Large intestine (tissue), 12 donors: ENCODE measurements at places on chromosomes 6 and 20.

DNA sequence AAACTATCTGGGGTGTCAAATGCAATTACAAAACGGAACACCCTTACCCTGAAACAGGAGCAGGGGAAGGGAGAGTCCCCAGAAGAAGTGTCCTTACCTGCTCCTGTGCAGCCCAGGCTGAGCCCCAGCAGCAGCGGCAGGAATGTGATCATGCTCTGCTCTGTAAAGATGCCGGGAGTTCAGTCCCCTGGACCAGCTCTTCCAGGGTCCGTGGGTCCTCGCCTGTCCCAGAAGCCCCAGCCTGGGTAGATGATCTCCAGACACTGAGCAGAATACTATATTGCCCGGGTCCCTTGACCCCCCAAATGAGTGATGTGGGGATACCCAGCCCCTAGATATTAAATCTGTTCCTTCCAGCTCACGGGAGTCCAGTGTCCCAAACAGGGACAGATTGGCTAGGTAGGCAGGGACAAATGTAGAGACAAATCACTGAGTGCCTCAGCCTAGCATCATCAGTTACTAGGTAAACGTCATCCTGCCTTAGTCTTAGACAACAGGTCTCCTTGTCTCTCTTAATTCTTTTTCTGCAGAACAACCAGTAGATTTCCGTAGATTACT is at the start of gene HLA-DMB:
HLA-DMB (minus strand) TSS at position 373 of the 558 bp plus-strand sequence; CDS start at position 152, 221 bp downstream.
- no peaks in the 10 kb centered on the region for H3K36me3 ChIP-seq
- peak within 1 kb of the TSS; percentile 22 for H3K4me3 ChIP-seq
- H3K27ac ChIP-seq, result peak within 1 kb of the TSS; percentile 41

DNA sequence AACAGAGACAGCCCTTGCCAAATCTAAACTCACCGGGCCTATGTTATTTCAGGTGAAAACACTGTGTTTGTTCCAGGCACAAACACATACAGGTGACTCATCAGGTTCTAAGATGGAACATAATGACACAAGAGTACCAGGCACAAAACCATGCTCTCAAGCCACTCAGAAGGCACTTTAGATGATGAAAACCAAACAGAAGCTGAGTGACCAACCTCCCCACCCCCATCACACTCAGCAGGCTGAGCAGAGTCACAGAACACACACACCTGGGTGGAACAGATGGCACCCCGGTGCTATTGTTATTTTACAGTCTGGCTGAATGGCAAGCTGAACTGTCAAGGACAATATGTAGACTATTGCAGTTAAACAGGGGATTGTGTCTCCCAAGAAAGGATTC is 20.6 kb upstream of the NKX2-2 start:
- H3K27ac ChIP-seq, result no peak overlapping the region
- peaks cover 4% of the 10 kb centered on the region for H3K27me3 ChIP-seq
- no peaks in the 10 kb centered on the region for H3K36me3 ChIP-seq
- no peaks in the 10 kb centered on the region for H3K4me1 ChIP-seq
- no peak for DNase-seq
- H3K4me3 ChIP-seq, result no peak overlapping the region

DNA sequence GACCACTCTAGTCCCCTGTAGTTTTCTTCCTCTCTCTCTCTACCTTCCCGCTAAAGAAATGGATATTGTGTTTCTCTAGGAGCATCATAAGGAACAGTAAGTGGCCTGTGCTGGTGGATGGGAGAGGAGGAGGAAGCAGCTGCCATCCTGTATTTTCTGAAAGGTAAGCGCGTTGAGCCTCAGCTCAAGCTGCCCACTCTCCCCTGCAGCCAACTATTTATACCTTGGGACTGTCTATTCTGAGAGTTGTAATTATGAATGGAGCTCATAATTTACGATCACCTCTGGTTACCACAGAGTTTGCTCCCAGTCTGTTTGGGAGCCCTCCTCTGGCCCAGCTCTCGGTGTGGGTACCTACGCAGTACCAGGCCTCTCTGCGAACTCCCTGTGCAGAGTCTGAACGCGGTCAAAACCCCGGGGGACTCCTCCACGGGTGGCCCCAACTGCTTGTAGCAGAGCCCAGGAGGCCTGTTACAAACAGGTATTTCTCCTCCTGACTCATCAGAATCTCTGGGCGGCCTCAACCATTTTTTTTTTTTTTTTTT is 285.4 kb downstream of the SMOC2 start:
- no peak overlapping the region for H3K4me3 ChIP-seq
- no peak for DNase-seq
- peaks cover 5% of the 10 kb centered on the region for H3K27me3 ChIP-seq
- no peaks in the 10 kb centered on the region for H3K4me1 ChIP-seq
- no peak overlapping the region for H3K27ac ChIP-seq

GRCh38 chr6:134379599-134379998 is 61.7 kb upstream of the SGK1 start:
- H3K27me3 ChIP-seq, result no peaks in the 10 kb centered on the region
- H3K27ac ChIP-seq, result peak overlapping the region; percentile 59
- DNase-seq, result no peak
- no peaks in the 10 kb centered on the region for H3K36me3 ChIP-seq
- no peak overlapping the region for H3K4me3 ChIP-seq

DNA sequence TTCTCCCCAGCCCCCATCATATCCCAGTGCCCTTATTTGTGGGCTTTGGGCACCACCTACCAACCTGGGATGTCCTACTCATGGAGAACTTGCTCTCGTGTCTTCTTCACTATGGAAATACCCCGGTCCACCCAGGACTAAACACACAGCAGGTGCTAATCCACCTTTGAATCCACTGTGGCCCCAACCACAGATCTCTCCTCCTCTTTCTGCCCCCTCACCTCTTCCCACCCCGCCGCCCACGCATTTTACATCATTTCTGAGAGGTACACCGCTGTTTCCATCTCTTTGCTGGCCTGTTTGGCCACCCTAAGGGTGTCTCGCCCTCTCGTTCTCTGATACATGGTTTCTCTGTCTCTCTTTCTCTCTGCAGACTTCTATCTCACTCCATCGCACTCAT is 82.5 kb upstream of the CTNNBL1 start:
- H3K27ac ChIP-seq, result no peak overlapping the region
- H3K36me3 ChIP-seq, result no peaks in the 10 kb centered on the region
- no peak overlapping the region for H3K4me3 ChIP-seq

GRCh38 chr20:251354-251753 is 6.2 kb upstream of the DEFB132 start:
- H3K4me3 ChIP-seq, result no peak overlapping the region
- H3K27me3 ChIP-seq, result peaks cover 3% of the 10 kb centered on the region
- no peak overlapping the region for H3K27ac ChIP-seq
- H3K36me3 ChIP-seq, result no peaks in the 10 kb centered on the region

DNA sequence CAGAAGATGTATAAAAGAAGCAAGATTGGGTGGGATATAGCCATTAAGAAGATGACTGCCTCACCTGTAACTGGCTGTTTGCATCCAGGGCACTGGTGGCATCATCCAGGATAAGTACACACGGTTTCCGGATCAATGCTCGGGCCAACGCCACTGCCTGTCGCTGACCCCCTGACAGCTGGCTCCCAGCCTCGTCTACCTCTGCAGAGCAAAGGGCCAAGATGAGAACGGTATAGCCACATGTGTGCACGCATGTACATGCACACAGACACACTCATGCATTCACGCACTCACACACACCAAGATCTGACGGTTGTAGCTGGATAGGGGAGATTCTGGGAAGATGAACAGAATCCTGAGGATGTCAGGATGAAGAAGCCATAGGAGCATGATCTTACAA is 3.2 kb upstream of the PSMB8 start:
- peaks cover 9% of the 10 kb centered on the region for H3K4me1 ChIP-seq
- DNase-seq, result no peak
- peaks cover 47% of the 10 kb centered on the region for H3K36me3 ChIP-seq
- H3K4me3 ChIP-seq, result no peak overlapping the region
- peaks cover 4% of the 10 kb centered on the region for H3K27me3 ChIP-seq

DNA sequence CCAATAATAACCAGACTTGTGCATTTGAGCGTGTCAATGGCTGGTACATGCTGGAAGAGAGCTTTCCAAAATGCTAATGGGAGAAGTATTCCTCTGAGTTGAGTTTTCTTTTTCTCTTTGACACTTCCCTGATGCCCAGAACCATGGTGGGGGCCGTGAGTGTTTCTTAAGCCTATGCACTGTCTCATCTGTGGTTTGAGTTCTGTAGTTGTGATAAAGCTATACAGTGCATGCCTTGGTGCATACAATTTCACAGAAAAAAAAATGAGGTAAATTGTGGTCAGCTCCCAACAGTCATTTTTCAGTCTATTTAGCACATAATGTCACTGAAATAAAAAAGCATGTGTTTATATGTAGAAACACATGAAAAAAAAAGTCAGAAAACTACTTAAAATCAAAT is 204.8 kb downstream of the HDGFL1 start:
- H3K4me1 ChIP-seq, result no peaks in the 10 kb centered on the region
- H3K4me3 ChIP-seq, result no peak overlapping the region

DNA sequence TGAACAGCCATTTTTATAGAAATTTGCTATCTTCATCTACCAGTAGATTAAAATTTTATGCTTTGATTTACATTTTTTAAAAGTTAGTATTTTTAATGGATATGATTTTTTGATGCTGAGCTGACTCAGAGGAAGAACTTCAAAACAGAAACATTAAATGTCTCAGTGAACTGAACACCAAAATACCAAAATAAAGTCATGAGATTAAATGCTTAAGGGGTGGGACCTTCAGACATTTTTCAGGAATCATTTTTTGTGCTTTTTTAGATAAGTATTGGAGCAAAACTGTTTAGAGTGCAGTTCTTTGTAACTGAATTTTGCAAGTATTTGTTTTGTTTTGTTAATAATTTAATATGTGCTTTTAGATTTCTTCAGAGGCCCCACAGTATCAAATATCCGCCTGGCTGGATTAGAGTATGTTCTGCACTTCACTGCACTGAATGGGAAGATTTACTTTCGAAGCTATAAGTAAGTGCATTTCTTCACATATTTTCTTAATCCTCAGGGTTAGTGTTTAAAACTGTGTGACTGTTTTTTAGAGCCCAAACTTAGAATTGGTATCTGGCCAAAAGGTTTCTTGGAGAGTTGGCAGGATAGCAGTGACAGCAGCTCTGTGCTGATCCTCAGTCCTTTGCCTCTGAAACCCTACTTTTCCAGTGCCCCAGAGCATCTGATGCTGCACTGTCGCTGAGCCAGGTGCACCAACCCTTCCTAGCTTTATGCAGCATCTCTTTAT is 33.7 kb downstream of the RPF2 start:
- H3K4me1 ChIP-seq, result no peaks in the 10 kb centered on the region
- H3K4me3 ChIP-seq, result no peak overlapping the region
- peaks cover 25% of the 10 kb centered on the region for H3K36me3 ChIP-seq
- no peaks in the 10 kb centered on the region for H3K27me3 ChIP-seq

- no peaks in the 10 kb centered on the region for H3K36me3 ChIP-seq
- H3K27me3 ChIP-seq, result no peaks in the 10 kb centered on the region
- H3K27ac ChIP-seq, result no peak overlapping the region
- no peak overlapping the region for H3K4me3 ChIP-seq
- H3K4me1 ChIP-seq, result no peaks in the 10 kb centered on the region
- no peak for DNase-seq
Measured at GRCh38 chr20:43843096-43843964, 71.3 kb upstream of the TOX2 start.

GRCh38 chr6:139944131-139944530 is 569.7 kb upstream of the CITED2 start:
- H3K27ac ChIP-seq, result no peak overlapping the region
- DNase-seq, result no peak
- H3K27me3 ChIP-seq, result no peaks in the 10 kb centered on the region
- H3K4me3 ChIP-seq, result no peak overlapping the region
- H3K4me1 ChIP-seq, result peaks cover 3% of the 10 kb centered on the region
- no peaks in the 10 kb centered on the region for H3K36me3 ChIP-seq

DNA sequence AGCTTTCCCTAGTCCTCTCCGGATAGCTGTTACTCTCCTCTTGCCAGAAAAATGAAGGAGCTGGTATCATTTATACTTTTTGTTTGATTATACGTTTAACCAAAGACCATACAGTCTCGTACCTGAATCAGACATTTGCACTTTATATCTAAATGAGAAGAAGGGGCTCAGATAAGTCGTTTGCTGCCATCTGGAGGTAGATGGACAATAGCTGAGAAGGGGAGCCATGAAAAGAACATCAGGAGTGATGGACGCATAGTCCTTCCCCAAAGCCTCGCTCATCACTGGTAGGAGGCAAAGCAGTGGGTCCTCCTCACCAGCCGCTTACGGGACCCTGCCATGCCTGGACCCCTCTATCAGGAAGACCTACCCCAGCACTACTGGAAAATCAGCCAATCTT is 45.4 kb downstream of the RPF2 start:
- no peak overlapping the region for H3K4me3 ChIP-seq
- peaks cover 18% of the 10 kb centered on the region for H3K36me3 ChIP-seq
- H3K27me3 ChIP-seq, result no peaks in the 10 kb centered on the region
- H3K4me1 ChIP-seq, result peaks cover 4% of the 10 kb centered on the region
- no peak for DNase-seq

GRCh38 chr6:75431379-75431778 is 62.2 kb downstream of the FILIP1 start:
- DNase-seq, result no peak
- H3K27me3 ChIP-seq, result no peaks in the 10 kb centered on the region
- no peaks in the 10 kb centered on the region for H3K4me1 ChIP-seq
- H3K27ac ChIP-seq, result peak overlapping the region; percentile 18
- no peak overlapping the region for H3K4me3 ChIP-seq

GRCh38 chr6:44216677-44217331 is at the start of gene MYMX:
Gene MYMX (plus strand): TSS chr6:44216926. CDS start chr6:44217472, 546 bp downstream.
- no peak for DNase-seq
- H3K4me1 ChIP-seq, result peaks cover 32% of the 10 kb centered on the region
- no peak within 1 kb of the TSS for H3K27ac ChIP-seq

DNA sequence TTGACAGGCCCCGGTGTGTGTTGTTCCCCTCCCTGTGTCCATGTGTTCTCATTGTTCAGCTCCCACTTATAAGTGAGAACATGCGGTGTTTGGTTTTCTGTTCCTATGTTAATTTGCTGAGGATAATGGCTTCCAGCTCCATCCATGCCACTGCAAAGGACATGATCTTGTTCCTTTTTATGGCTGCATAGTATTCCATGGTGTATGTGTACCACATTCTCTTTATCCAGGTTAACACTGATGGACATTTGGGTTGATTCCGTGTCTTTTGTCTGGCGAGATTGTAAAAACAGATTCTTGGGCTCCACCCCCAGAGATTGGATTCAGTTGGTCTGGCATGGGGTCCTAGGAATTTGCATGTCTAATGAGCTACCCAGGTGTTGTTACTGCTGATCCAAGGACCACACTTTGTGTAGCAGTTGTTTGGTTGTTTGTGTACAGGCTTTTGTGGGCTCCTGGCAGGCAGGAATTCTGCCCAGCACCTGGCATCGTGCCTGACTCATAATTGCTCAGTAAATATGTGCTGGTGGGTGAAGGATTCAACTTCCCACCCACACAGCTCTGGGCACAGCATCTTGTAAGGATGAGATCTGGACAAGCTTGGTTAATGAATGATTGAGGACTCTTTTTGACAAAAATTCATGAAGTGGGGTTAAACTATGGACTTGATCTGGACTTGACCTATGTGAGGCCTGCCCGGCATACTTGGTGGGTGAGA is 5.2 kb downstream of the TOX2 start:
- H3K4me3 ChIP-seq, result no peak overlapping the region
- no peaks in the 10 kb centered on the region for H3K4me1 ChIP-seq
- H3K27ac ChIP-seq, result no peak overlapping the region
- H3K27me3 ChIP-seq, result peaks cover 44% of the 10 kb centered on the region

DNA sequence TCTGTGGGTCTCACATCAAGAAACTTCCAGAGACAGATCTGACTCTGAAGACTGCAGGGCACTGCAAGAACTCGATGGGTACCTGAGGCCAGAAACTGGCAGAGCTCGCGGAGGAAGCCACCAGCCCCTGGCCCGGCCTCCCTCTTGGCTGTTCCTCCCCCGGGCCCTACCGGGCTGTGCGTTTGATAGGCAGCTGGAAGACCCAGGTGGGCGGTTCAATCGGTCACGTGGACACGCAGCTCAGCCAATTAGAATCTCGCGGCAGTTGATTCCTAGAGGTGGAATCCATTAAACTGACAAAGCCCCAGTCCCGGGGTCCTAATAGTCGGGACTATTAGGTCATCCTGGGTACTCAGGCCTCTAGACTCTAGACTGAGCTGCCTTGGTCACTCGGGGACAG is 154.2 kb upstream of the PROKR2 start:
- H3K4me1 ChIP-seq, result no peaks in the 10 kb centered on the region
- no peak overlapping the region for H3K27ac ChIP-seq
- no peak overlapping the region for H3K4me3 ChIP-seq
- no peaks in the 10 kb centered on the region for H3K36me3 ChIP-seq
